ENCODE measurements at places on chromosomes 5 and 9.

- DNase-seq = no peak
Measured at GRCh38 chr9:18580151-18580550, 106.2 kb downstream of the ADAMTSL1 start.

DNA sequence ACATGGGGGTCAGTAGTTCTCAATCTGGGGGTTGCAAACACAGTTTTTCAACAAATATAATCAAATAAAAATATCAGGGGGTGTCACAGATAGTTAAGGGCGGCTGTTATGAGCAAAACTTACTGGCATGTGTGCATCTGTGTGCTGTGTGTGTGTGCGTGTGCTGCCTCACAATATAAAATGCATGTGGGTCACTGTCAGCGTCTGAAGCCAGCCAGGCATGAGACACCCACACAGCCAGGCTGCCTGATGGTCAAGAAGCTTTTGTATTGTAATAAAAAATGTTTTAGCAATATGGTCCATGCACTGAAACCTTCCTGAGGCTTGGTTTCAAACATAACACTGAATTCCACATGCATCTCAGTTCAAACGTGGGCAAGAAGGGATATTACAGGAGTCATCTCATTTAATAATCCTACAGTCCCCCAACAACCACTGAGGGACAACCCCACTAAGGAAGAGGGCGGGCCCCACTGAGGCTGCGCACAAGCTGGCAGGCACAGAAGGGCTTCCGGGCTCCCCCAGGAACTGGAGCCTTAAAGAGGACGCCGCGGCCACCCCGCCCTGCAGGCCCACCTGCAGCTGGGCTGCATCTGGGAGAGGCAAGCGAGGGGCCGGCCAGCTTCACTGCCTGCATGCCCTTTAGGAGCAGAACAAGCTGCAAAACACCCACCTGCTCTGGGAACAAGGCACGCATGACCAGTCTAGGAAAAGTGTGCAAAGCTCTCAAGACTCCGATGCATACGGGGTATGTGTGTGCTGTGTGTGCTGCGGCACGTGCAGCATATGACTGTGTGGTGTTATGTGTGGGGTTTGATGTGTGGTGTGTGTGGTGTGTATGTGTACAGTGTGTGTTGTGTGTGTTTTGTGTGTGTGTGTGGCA is 14.1 kb downstream of the SEMA4D start:
- DNase-seq = no peak

DNA sequence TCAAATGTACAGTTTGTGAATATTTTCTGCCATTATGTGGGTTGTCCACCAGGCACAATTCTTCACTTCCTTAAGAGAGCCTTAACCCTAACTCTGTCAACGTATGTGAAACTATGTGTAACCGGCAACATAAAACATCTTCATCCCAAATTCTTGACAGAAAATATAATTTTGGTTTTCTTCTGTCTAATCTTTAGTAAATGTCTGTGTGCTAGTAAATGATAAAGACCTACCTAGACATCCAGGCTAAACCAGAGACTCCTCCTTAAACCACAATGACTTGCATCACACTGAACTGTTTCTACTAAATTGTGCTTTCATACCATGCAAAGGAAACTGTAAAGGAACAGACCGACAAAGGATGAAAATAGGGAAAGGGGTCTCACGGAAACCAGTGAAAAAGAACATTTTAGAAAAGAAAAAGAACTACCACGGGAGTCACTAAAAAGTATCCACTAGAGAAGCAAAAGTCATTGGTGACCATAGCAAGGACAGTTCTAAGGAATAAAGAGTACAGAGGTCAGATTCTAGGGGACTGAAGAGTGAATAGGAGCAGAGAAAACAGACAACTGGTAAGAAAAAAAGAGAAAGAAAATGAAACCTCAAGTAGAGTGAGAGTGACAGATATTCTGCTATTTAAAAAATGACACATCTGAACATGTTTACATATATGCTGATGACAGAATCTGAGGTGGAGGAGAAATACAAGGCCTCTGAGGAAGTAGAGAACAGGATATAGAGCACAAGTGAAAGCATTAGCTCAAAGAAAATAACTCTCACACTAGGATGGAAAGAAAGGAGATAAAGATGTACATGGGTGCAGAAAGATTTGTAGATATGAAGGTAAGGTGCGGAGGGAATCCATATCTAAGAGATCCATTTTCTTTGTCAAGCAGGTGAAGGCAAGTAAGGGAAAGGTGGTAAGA is 49.4 kb downstream of the FNIP1 start:
- DNase-seq = no peak

- DNase-seq = no peak
Measured at GRCh38 chr9:136694163-136694871, 7.1 kb upstream of the AGPAT2 start.

GRCh38 chr5:148979083-148979723 is 83.7 kb downstream of the SH3TC2 start:
- DNase-seq = no peak

DNA sequence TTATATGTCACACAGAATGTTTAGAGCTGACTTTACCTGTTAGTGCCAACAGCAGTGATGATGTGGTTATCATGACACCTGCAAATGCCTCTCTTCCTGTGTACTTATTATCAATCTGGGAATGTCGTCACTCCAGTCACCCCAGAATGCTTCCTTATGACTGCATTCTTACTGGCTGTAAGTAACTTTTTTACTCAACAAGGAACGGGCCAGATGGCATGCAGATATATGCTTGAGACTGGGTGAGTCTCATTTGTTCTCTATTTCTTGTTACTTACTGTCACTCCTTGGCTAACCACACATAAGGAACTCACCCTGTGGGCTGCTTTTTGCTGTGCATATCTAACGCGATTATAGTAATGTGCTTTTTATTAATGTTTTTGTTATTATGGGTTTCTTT is 385.5 kb upstream of the MEF2C start:
- no peak for DNase-seq

DNA sequence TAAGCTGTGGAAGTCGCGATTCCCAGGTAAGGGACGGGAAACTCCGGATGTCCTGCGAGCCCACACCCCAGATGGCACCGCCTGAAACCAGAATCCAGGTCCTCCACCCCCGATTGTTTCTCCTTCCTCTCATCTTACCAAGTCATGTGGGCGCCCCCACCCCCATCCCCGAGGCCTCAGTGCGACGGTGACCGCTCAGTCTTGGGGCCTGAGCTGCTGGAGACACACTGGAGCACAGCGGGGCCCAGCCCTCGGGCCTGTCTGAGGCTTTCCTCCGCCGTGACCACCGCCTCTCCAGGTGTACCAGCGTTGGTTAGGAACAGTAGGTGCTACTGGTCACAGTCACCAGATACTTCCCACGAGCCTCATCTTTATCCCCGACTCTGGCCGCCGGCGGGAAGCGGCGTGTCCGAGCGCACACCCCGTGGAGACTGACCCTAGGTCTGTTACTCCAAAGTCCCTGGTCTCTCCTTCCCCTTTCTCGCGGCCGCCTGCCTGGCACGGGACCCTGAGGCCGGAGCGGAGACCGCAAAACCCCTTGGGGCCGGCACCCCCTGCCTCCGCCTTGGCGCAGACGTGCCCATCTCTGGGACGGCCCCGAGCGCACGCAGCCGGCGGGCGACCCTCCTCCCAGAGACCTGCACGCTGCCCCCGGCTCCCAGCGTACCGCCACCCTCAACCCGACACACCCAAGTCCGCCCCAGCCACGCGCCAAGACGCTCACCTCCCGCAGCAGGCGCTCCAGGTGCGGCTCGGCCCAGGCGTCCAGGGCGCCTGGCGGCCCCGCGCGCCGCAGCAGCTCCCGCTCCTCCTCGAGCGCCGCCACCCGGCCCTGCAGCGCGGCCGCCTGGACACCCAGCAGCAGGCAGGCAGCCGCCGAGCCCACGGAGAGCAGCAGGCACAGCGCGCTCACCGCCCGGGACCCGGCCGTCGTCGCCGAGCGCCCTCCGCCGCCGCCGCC is 733 bp downstream of the COL23A1 start:
- DNase-seq = no peak

Data from cardiac septum (tissue), 1 donor.